ENCODE measurements at places on chromosomes 12 and 14.

- DNase-seq = no peak
These were observed 43.4 kb downstream of the PPP2R5E start for GRCh38 chr14:63499701-63500250.

- DNase-seq = no peak
These were observed 1.2 kb downstream of the CDKN1B start for GRCh38 chr12:12718381-12718759.

- DNase-seq = no peak
These were observed 12.1 kb downstream of the SERPINA5 start for GRCh38 chr14:94593376-94593748.

- no peak for DNase-seq
These were observed 1.2 kb downstream of the CLIP1 start for GRCh38 chr12:122421187-122421820.

DNA sequence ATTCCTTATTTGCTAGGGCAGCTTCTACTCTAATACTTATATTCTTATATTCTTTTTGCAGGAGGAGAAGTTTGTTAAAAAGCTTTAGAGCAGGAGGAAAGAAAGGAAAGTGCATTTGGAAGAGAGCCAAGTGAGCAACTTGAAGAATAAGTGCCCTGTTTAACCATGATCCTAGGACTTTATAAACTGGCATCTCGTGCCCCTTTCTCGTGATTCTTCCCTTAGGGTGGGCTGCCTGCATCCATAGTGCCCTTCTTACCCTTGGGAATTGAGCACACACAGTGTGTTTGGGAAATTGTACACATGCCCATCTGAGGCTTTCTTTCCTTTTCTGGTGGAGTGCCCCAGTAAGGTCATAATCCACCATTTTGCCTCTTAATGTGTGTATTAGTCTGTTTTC is 141.9 kb downstream of the NUBPL start:
- DNase-seq = no peak

DNA sequence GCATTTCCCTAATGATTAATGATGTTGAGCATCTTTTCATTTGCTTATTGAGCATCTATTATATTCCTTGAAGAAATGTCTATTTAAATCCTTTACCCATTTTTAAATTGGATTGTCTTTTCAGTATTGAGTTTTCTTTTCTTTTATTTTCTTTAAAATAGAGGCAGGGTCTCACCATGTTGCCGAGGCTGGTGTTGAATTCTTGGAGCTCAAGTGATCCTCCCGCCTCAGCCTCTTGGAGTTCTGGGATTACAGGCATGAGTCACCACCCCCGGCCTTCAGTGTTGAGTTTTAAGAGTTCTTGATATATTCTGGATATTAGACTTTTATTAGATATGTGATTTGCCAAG is 73.3 kb upstream of the HECTD1 start:
- no peak for DNase-seq

DNA sequence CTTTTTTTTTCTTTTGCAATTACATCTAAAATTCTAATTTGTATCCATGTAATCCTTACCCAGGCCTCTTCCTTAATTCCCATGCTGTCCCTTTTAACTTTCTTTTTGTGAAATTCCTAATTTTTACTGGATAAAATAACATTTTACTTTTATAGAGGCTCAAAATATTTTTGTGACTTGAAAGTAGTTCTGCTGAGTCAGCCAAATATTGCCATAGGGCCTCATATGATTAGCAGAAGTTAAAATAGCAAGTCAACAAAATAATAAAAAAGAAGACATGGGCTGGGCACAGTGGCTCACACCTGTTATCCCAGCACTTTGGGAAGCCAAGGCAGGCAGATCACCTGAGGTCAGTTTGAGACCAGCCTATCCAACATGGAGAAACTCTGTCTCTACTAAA is 2.0 kb downstream of the C3AR1 start:
- DNase-seq = no peak

DNA sequence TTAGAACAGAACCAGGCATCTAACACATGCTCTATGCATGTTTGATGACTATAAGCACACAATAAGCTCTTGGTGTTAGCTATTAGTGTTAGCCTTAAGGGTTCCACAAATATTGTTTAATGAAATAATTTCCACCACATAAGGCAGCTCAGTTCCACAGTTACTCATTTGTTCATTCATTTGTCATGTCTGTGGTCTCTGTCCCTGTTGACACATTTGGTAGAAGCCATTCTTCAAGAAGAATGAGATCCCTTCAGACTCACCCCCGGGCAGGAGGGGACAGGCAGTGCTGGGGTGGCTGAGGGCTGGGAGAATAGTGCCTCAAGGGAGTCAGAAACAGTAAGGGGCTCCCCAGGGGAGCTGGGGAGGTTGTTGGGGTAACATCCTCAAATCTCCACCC is 3.7 kb upstream of the FAIM2 start:
- DNase-seq = no peak

DNA sequence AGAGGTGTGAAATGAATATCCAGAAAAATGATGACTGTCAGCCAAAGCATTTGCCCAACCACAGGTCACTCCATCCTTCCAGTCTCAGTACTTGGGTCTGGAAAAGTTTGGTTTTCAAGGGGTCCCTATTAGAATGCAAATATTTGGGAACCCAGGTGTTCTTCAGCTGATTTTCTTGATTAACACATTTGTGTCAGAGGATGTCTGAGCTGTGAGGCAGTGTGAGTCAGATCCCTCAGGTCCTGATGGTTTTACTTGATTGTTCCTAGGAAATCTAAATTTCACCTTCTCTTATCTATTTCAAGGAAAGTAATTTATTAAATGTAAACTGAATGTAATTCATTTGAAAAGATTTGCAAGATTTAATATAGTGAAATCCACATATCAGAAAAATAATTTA is 71.5 kb downstream of the SSPN start:
- no peak for DNase-seq

DNA sequence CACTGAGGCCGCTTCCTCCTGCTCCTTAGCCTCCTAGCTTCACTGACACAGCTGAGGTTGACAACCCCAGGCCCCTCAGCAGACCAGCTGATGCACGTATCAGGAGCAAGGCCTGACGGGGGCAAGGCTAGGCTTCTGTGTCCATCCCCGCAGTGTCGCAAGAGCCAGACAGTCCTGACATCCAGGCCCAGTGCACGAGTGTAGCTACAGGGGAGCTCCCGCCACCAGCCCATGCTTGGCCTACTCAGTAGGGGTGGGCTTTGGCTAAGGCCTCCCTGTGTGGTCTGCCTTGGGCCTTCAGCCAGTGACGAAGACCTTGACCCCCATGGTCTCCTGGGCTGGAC is 179.1 kb downstream of the DPF3 start:
- DNase-seq = no peak

- no peak for DNase-seq
These were observed 46.7 kb upstream of the BCL7A start for GRCh38 chr12:121975021-121975420.

- DNase-seq = no peak
These were observed 1122.6 kb downstream of the FLRT2 start for GRCh38 chr14:86652526-86652925.

DNA sequence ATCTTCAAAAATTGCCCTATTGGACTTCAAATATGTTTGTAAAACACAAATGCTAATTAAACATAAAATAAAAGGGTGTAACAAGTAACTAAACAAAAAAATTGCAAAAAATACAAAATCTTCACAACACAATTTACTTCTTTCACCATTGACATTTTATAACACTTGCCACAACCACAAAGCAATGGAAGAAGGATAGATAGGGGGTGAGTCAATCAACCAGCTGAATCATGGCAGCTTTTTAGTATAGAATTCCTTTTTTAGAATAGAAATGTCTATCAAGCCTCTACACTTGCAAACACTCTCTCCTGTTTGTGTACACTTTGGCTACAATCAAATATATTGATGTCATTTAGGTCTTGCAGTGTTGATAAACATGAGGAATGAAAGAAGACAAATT is 232.7 kb downstream of the SLC16A7 start:
- no peak for DNase-seq

GRCh38 chr12:91511795-91512420 is 329.3 kb upstream of the DCN start:
- no peak for DNase-seq

GRCh38 chr12:42485823-42486222 is 103.7 kb downstream of the PRICKLE1 start:
- DNase-seq = no peak

- no peak for DNase-seq
These were observed 4.7 kb upstream of the TTC7B start for GRCh38 chr14:90820958-90821357.

- DNase-seq = no peak
These were observed 26.4 kb upstream of the USP15 start for GRCh38 chr12:62233805-62234204.

- DNase-seq = peak; percentile 45
These were observed 24.1 kb downstream of the CKAP4 start for GRCh38 chr12:106223485-106224354.

DNA sequence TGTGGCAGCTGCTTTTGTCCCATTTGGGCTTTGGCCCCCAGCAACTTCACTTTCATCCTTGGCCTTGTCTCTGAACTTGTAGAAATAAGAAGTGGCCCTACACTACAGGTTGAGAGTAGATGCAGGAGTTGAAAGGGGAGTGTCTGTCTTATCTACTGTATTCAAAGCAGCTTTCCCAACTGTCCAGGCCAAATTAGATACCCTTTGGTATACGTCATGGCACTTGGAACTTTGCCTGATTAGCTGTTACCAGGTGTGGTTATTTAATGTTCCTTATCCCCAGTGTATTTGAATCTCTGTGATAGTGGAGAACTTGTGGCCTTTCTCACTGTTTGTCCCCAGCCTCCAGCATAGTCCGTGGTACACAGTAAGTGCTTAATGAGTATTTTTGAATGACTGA is 33.5 kb downstream of the SUDS3 start:
- no peak for DNase-seq

DNA sequence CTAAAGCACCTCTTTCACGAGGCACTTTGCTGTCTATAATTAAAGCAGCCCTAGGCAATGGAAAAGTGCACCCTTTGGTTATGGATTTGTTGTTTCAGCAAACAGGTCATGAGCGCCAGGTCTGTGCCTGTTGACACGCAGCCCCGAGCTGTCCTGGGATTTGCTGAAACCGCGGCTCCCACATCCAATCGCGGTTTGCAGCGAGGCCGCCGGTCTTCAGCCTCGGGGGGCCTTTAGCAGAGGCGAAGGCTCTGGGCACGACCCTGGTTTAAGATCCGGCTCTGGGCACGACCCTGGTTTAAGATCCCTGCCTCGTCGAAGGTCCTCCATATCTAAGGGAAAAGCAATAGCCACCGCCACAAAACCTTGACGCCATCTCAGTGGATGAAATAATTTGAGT is 79.2 kb downstream of the GLT1D1 start:
- DNase-seq = no peak
